ENCODE measurements at places on chromosomes 5 and 9. TPM values are rescaled to one million over a fixed set of nuclear protein-coding genes. Genes with fewer than 3 reads are reported as not detected.

DNA sequence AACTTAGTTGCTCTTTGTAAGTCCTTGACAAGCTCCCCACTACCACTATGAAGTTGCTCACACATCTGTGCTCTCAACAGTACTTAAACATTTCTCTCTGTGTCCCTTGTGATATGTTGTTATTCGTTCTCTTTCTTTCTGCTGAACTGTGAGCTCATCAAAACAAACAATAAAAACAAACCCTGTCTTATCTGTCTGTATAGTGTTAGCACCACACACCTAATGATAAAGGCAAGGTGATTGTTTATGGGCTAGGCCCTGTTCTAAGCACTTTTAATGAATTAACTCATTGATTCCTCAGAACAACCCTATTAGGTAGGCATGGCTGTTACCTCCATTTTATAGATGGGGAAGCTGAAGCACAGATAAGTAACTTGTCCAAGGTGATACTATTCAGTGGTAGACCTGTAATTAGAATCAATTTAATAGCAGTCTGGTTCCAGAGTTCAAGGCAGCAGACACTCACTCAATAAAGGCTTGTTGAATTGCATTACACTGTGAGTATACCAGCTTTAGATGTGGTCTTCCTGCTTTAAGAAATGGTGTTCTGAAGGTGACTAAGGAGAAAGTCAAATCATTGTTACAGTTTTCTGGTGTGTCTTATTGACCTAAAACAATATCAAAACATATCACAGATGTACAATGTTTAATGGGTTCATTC is 153.6 kb upstream of the ELL2 start:
- H3K4me3 ChIP-seq = no peak overlapping the region
- no peaks in the 10 kb centered on the region for H3K27me3 ChIP-seq
- H3K4me1 ChIP-seq = peaks cover 16% of the 10 kb centered on the region
- DNase-seq = no peak
- peak overlapping the region; percentile 81 for H3K27ac ChIP-seq

- peaks cover 100% of the 10 kb centered on the region for H3K36me3 ChIP-seq
- no peak overlapping the region for H3K4me3 ChIP-seq
- H3K4me1 ChIP-seq = no peaks in the 10 kb centered on the region
- no peaks in the 10 kb centered on the region for H3K27me3 ChIP-seq
Measured at GRCh38 chr9:122875523-122875922, 29.6 kb downstream of the RC3H2 start.

- DNase-seq = no peak
- H3K27ac ChIP-seq = no peak overlapping the region
- no peaks in the 10 kb centered on the region for H3K27me3 ChIP-seq
- no peak overlapping the region for H3K4me3 ChIP-seq
- no peaks in the 10 kb centered on the region for H3K36me3 ChIP-seq
Measured at GRCh38 chr5:90830058-90830457, 271.5 kb downstream of the ADGRV1 start.

GRCh38 chr5:59648949-59649921 is 244.3 kb downstream of the PDE4D start:
- no peak overlapping the region for H3K4me3 ChIP-seq
- peak; percentile 55 for DNase-seq
- H3K36me3 ChIP-seq = no peaks in the 10 kb centered on the region
- peak overlapping the region; percentile 72 for H3K27ac ChIP-seq

The KCNMB1 gene
- 19.8 TPM for polyA plus RNA-seq
